ENCODE measurements at places on chromosomes 3 and 15.

DNA sequence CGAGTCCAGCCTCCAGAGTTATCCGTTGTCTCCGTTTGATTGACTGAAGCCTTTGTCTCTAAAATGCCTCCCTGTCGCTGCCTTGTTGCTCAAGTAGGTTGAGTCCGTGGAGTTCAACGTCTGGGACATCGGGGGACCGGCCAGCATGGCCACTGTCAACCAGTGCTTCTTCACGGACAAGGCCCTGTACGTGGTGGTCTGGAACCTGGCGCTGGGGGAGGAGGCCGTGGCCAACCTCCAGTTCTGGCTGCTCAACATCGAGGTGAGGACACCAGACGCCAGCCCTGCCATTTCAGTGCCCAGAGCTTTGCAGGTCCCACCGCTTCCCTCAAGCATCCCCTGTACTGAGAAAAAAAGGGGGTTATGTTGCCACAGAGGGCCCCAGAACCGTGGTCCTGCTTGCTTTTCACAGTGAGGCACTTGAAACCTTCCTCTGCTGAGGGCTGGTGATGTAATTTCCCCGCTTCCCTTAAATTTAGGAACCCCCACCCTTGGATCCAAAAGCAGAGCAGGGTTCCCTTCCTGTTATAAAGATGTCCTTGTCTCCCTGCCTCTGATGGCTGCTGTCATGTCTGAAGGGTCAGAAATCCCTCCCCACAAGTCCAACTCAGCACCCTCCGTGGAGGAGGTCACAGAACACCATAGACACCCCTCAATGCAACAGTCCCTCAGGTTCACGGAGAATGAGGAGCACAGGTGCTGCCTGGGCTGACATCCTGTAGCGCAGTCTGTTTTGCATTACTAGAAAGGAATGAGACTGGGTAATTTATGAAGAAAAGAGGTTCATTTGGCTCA lies 105.7 kb downstream of the LRRK1 start:
- DNase-seq: no peak

GRCh38 chr3:67076607-67077006 lies 78.5 kb downstream of the KBTBD8 start:
- no peak for DNase-seq

GRCh38 chr15:40087991-40088928 lies 20.4 kb downstream of the BMF start:
- no peak for DNase-seq

DNA sequence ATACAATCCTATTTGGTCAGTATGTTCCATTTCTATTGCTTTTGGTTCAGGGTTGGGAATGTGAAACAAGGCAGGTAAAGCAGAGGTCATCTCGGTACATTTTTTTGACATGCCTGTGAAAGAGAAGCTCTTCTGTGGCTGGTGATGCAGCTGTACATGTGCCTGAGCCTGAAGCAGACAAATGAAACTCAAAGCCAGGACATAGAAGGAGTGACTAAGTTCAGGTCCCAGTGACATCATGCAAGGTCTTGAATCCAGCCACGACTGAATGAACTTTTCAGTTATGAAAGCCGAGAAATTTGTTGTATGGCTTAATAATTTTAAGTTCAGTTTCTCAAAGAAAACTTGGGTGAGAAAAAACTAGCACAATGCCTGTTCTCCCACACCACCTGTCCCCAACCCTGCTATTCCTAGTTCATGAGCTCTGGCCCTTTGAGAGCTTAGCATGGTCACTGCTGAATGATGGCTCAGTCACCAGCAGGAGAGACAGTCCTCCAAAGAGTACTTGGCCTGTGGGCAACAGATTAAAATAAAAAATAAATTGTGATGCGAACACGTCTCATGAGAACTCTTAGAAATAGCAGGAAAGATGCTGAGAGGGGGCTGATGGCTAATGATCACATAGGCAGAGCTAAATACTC lies 600.2 kb upstream of the GRM7 start:
- DNase-seq: no peak

DNA sequence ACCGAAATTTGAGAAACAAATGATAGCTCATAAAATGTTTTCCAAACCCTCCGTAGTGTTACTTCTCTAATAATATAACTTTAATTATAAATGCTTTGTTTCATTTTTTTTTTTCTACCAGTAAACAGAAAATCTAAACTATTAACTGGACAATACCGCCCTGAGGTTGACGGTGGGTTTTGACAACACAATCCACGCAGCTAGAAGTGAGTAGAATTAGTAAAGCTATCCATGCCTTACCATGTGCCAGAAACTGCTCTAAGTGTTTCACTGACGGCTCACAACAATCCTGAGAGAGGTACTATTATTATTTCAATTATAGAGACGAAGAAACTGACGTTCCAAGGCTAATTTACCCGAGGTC lies 410 bp downstream of the NDUFAF1 start:
- no peak for DNase-seq

GRCh38 chr3:30551266-30551665 lies 55.1 kb upstream of the TGFBR2 start:
- no peak for DNase-seq

GRCh38 chr3:173993299-173993698 lies 595.8 kb downstream of the NLGN1 start:
- DNase-seq: no peak

- no peak for DNase-seq
Observed at GRCh38 chr3:105388176-105388575, 21.5 kb downstream of the ALCAM start.

GRCh38 chr3:50495609-50496423 lies 7.6 kb downstream of the CACNA2D2 start:
- no peak for DNase-seq

- no peak for DNase-seq
Observed at GRCh38 chr3:61269435-61269834, 18.2 kb upstream of the FHIT start.

GRCh38 chr3:34207806-34208205 lies 409.4 kb downstream of the PDCD6IP start:
- DNase-seq: no peak

- DNase-seq: no peak
Observed at GRCh38 chr15:73996939-73997338, 2.4 kb downstream of the PML start.

GRCh38 chr3:43706342-43706741 lies 15.6 kb downstream of the ABHD5 start:
- no peak for DNase-seq

GRCh38 chr3:53137835-53138446 lies 7.7 kb upstream of the RFT1 start:
- no peak for DNase-seq

DNA sequence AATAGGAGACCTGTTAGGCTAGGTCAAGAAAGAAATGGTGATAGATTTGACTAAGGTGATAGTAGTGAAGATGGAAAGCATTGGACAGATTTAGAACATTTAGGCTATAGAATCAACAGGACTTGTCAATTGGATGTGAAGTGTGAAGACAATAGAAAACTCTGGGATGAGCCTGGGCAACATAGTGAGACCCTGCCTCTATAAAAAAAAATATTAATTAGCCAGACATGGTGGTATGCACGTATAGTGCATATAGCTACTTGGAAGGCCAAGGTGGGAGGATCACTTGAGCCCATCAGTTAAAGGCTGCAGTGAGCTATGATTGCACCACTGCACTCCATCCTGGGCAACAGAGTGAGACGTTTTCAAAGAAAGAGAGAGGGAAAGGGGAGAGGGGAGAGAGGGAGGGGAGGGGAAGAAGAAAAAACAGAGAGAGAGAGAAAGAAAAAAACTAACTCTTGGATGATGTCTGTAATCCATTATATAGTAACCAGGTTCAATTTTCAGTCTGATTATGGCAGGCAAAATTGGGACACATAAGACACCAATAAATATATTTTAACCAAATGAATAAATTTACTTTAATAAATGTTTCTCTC lies 9.6 kb downstream of the SENP8 start:
- DNase-seq: no peak

GRCh38 chr3:41819236-41819635 lies 142.7 kb downstream of the ULK4 start:
- DNase-seq: no peak
